ENCODE measurements at places on chromosomes 4 and X. TPM values are rescaled to one million over a fixed set of nuclear protein-coding genes. Genes with fewer than 3 reads are reported as not detected.
A peak's percentile ranks its signal among the peaks of the same experiment; 100 is the strongest.

- DNase-seq: no peak
Observed at GRCh38 chr4:166064721-166065120, 191.7 kb downstream of the TLL1 start.

DNA sequence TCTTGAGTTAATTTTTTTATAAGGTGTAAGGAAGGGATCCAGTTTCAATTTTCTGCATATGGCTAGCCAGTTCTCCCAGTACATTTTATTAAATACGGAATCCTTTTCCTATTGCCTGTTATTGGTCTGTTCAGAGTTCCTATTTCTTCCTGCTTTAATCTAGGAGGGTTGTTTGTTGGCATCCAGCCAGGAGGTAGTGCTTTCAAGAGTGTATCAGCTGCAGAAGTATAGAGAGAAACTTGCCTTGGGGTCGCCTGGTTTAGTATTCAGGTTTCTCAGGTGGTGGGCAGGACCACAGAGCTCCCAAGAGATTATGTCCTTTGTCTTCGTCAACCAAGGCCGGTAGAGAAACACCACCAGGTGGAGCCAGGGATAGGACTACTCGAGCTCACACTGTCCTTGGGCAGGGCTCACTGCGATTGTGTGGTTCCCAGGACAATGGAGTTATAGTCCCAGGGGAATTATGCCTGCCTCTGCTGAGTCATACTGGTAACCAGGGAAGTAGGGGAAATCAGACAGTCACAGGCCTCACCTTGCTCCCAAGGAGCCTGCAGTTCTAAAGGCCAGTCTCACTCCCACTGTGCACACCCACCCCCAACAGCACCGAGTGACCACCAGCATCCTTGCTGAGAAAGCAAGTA lies 168.1 kb downstream of the VSIG4 start:
- peak; percentile 84 for DNase-seq

GRCh38 chrX:68880846-68881552 lies 52.2 kb downstream of the EFNB1 start:
- peak; percentile 83 for DNase-seq

GRCh38 chr4:35562861-35563260 lies 681.5 kb downstream of the ARAP2 start:
- DNase-seq: no peak

- peak; percentile 70 for DNase-seq
Observed at GRCh38 chr4:24003496-24003895, 113.6 kb upstream of the PPARGC1A start.

GRCh38 chr4:125313989-125314667 lies 627 bp upstream of the FAT4 start:
- DNase-seq: peak; percentile 70

GRCh38 chr4:70138751-70139150 lies 15.3 kb upstream of the PRR27 start:
- DNase-seq: no peak

- DNase-seq: no peak
Observed at GRCh38 chr4:97396605-97397004, 746.7 kb downstream of the STPG2 start.

Gene PWWP3B
- 0.93 TPM for total RNA-seq

DNA sequence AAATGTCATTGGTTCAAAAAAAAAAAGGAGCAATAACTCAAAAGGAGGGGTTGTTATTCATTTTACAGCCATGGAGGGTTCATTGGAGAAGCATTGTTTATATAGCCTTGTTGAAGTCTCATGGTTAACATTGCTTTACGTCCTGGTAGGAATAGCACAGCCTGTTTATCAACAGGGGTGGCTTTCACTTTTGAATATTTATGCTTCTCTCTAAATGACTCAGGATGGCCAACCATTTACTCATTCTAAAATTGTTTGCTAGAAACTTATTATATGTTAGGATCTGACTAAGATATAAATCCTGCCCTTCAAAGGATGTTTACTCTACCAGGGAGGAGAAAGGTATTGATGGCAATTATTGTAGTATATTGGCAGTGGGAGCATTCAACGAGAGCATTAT lies 534.1 kb upstream of the GALNTL6 start:
- DNase-seq: no peak

DNA sequence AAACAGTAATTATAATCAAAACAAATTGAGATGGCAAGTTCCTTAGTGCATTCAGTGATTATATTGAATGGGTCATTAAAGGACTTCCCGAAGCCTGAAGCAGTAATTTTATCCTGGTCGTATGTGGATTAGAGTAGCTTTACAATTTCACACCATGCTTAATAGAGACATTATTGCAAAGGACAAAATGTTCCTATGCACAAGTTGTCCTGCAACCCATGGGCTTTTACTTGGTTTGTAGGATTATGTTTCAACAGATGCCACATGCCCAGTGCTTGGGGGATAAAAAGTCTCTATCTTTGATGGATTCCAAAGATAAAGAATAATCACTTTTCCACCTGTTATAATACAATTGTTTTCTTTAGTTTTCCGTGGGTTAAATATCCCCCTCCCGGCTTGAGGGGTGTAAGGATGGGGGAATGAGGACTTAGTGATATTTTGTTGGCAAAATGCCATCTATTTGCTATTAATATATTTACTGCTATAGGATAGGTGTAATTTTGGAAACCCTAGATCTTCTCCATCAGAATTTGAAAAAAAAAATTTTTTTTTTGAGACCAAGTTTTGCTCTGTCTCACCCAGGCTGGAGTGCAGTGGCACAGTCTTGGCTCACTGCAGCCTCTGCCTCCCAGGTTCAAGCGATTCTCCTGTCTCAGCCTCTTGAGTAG lies 156.5 kb upstream of the ETNPPL start:
- DNase-seq: no peak

Gene SLC38A5
- 31.1 TPM for total RNA-seq

GRCh38 chrX:3540105-3540504 lies 173.3 kb downstream of the PRKX start:
- no peak for DNase-seq

- no peak for DNase-seq
Observed at GRCh38 chr4:153013202-153013977, 77.3 kb downstream of the FHDC1 start.

- DNase-seq: peak; percentile 84
Observed at GRCh38 chr4:80365928-80366327, 30.4 kb downstream of the CFAP299 start.

Gene HTN3
- not detected for total RNA-seq

DNA sequence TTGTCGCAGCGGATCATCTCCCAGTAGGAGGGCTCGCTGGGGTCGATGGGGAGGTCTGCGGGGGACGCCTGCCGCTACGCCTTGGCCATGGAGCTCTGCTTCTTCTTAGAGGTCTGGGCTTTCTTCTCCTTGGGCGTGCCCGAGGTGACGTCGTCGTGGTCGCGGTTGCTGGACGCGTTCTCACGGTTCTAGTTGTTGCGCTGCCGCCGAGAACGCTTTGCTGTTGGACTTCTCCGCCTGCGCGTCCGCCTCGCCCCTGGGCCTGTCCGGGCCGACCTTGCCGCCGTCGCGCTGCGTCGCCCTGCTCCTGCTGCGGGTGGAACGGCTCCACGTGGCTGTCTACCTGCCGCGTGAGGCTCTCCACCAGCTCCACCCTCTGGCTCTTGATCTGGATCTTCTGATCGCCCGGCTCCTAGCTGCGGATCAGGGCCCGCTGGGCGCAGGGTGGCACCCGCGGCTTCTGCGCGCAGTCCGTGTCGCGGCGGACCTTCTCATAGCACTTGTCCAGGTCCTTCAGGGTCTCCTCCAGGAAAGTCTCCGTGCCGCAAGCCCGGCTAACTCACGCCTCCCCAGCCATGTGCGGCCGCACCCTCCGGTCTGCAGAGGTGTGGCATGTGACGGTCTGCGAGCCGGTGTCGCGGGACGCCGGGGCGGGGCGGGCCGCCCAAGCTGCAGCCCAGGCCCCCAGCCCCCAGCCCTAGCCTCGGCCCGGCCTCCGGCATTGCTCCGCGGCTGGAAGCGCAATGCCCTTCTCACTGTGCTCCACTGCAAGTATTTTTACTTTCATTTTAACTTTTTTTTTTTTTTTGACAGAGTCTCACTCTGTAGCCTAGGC lies 40.5 kb upstream of the OGT start:
- no peak for DNase-seq

Gene TAF7L
- 0.11 TPM for total RNA-seq
